ENCODE measurements at places on chromosomes 5 and 9.

DNA sequence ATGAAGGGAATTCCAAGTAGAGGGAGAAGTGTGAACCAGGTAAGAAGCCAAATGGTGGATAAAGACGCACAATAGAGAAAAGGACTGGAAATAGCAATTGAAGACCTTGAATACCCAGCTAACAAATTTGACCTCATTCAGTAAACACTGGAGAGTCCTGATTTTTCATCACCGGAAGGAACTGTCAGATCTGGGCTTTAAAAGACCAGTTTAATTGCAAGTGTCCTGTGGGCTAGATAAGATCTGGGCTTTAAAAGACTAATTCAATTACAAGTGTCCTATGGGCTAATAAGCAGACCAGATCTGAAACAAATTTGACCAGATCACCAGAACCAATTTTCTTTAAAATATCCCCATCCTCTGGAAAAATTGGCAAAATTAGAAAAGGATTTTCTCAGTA lies 380.0 kb downstream of the ACTL7B start:
- DNase-seq = no peak

- no peak for DNase-seq
Observed at GRCh38 chr5:61450493-61451279, 118.6 kb downstream of the ZSWIM6 start.

DNA sequence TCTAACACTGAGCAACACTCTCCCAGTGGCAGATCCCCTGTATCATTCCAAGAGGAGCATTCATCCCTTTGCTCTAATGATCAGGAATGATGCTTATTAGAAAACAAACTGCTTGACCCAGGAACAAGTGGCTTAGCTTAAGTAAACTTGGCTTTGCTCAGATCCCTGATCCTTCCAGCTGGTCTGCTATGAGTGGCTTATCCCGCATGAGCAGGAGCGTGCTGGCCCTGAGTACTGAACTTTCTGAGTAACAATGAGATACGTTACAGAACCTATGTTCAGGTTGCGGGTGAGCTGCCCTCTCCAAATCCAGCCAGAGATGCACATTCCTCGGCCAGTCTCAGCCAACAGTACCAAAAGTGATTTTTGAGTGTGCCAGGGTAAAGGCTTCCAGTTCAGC lies 29.7 kb downstream of the GABRP start:
- DNase-seq = no peak

DNA sequence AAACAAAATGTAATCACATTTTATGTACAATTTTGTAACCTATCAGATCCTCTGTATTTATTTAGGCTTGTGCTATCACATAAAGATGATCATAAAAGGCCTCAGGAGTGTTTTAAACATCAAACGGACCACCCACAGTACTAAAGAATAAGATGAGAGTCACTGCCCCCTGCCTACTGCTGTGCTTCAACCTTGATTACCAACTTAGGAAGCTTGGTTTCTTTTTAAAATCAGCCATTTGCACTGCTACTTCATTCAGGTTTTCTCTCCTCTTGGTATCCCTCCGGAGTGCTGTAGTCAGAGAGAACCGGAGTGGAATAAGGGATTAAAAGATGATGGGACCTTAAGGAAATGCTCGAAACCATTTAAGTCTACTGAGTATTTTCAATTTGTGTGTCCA lies 6.9 kb downstream of the C7 start:
- DNase-seq = no peak

GRCh38 chr5:61298580-61298979 lies 33.5 kb upstream of the ZSWIM6 start:
- no peak for DNase-seq

DNA sequence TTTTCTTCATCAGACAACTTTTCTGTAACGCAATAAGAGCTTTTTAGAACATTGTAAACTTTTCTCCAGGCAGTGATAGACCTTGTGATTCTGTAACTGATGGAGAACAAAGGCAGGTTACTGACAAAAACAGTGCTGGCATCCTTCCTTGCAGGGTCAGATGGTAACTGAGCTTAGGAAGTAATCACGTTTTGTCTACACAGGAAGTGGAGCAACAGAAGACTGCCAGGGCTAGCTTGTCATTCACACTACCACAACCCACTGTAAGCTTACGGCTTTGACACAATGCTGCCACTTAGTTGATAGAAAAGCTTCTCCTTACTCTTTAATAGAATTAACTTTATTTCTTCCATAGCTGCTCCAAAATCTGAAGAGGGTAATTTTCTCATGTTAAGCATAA lies 46.8 kb downstream of the FBN2 start:
- DNase-seq = peak; percentile 15
